Naive thymus-derived CD4-positive, alpha-beta T cell (primary cell): ENCODE measurements at places on chromosomes 5 and 9. TPM values are rescaled to one million over a fixed set of nuclear protein-coding genes. Genes with fewer than 3 reads are reported as not detected.

Gene LAMC3
- 0.09 TPM for polyA plus RNA-seq

Gene RAB14
- polyA plus RNA-seq, result 30.5 TPM

Gene CNTLN
- polyA plus RNA-seq, result not detected

Gene DMRT3
- not detected for polyA plus RNA-seq

Gene TMEM8B
- 3.0 TPM for polyA plus RNA-seq

Gene FAM151B
- 0.11 TPM for polyA plus RNA-seq

Gene MYOT
- polyA plus RNA-seq, result 0.87 TPM

Gene ITGA2
- polyA plus RNA-seq, result 0.28 TPM

- no peak for DNase-seq
Measured at GRCh38 chr9:36597412-36598178, 24.9 kb downstream of the MELK start.

DNA sequence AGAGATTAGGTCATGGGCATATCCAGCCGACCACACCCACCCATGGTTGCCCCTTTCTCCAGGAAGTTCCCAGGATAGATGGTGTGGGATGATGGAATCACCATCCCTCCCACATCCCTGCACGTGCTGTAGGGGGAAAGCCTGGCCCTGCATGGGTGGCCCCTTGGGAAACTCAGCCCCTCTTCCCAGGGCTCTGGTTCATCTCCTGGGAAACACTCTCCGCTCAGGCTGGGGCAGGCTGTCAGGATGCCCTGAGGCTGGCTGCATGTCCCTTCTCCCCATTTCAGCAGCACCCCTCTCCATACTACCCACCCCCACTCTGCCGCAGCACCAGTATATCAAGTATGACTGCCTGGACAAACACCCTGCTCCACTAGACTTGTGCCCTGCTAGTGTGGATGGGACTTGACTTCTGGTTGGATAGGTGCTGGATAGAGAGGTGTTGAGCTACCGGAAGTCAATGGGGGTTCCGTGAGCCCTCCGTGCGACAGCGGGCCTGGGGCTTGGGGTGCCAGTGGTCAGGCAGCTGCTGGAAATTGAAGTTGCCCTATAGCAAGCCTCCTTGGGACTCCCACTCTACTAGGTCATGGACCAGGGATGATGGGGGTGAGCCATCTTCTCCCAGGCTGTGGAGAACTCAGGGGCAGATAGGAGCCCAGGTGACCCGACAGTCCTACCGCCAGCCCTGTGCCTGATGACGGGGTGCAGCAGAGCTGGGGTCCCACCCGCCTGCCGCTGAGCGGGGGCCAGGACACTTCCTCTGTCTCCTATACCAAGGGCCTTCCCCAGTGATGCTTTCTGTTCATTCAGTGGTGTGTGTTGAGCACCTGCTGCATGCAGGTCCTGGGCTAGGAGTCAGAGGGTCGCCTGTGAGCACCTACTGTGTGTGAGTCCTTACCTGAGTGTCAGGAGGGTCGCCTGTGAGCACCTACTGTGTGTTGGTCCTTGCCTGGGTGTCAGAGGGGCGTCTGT lies 69.4 kb upstream of the COL5A1 start:
- no peak for DNase-seq

DNA sequence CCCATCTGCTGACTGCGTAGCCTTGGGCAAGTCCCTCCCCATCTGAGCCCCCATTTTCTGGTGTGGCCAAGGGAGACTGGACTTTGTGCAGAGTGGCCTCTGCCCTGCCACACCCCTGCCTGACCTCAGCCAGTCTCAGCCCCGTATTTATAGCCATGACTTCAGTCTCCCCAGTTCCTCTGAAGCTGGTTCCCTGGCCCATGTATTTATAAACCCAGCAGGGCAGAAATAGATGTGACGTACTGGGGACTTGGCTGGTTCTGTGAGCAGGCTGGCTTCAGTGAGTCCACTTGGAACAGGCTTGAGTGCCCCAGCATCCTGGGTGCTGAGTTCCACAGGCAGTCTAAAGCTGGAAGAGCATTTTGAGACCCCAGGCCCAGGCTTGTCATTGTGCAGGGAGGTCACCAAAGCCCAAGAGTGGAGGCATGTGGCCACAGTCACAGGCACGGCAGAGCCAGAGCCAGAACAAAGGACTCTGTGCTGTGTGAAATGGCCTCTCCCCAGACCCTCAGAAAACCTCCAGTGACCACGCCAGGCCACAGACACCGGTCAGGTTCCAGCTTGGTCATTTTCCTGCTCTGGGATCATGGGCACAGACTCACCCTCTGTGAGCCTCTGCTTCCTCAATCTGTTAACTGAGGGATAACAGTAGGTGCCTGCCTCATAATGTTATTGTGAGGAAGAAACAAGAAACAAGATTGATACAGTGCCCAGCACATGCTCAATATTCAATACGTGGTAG lies 30.4 kb upstream of the SYNPO start:
- no peak for DNase-seq

DNA sequence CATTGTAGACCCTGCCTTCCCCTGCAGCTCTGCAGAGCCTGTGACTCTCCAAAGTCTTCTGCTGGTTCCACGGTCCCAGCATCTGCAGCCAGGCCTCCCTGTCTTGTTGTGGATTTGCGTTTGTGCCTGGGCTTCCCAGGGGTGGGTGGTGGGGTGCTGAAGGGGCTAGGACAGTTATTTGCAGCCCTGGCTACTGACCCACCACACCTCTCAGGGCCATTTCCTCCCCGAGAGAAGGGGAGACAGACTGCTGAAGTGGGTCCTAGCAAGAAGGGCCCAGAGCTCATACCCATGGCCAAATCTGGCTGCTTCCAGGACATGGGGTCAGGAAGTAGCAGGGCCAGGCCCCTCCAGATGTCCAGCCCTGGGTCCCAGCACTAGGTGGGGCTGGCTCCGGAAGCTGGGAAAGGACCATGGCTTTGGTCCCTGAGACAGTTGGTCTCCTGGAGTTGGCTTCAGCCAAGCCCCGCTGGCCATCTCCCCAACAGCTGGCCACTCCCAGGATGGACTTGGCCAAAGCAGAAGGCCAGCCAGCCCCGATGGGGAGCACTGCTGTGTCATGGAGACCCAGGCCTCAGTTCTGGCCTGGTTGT lies 26.3 kb downstream of the GSN start:
- no peak for DNase-seq

GRCh38 chr5:111447099-111447498 lies 65.2 kb downstream of the STARD4 start:
- no peak for DNase-seq

GRCh38 chr9:113597390-113598241 lies 134.1 kb downstream of the RGS3 start:
- no peak for DNase-seq

DNA sequence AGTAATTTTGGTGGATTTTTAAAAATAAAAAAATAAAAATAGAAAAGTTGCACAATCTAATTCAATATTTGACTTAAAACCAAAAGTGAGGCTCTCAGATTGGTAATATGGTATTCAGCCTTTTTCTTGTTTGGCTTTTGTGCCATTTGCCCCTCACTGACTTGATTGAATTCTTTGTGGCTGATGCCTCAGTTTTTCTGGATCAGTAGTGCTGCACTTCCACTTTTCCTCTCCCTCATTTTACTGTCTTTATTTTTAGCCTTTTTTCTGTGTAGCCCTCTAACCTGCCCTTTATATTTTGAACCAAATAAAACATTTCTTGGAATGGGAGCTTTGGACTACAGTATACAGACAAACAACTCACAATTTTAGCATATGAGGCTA lies 3.8 kb upstream of the MSMP start:
- no peak for DNase-seq

DNA sequence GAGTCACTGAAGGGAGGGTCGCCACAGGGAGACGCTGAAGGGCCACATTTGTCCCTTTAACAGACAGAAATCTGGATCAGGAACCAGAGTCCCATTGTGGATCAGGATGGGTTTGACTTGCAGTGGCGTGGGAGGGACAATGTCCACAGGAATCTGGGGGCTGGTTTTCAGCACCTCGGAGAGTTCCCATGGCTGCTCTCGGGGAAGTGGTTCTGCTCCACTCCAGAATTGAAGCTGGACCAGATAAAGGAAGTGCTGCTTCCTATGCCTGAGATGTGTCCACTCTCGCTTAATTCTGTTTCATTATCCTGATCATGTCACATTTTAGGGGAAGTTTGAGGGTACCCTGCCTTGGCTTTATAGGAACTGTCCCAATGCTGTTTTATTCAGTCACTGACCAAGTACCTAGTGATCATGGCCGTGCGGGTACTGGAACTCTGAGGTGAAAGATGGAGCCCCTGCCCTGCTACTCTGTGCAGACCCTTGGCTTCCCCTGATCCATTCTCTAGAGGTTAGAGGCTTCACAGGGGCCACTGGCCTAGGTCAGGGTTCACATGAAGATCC lies 28.7 kb downstream of the ENHO start:
- peak; percentile 45 for DNase-seq

GRCh38 chr9:116452227-116452626 lies 234.9 kb upstream of the TRIM32 start:
- DNase-seq, result no peak
